Activated CD4-positive, alpha-beta memory T cell treated with anti-CD3 and anti-CD28 coated beads, Interleukin-2, amount 10 ng/mL, durations not matched to agents 7 days and 5 days (primary cell): ENCODE measurements at places on chromosomes 7 and 10. TPM values are rescaled to one million over a fixed set of nuclear protein-coding genes. Genes with fewer than 3 reads are reported as not detected.

Gene EPHA1
- 1.1 TPM for total RNA-seq

Gene PNLIPRP1
- total RNA-seq = not detected

Gene FOXI2
- total RNA-seq = not detected

Gene ANKRD1
- not detected for total RNA-seq

Gene FAM20C
- 0.13 TPM for total RNA-seq

Gene PHYHIPL
- total RNA-seq = not detected

Gene FAM237B
- total RNA-seq = not detected

DNA sequence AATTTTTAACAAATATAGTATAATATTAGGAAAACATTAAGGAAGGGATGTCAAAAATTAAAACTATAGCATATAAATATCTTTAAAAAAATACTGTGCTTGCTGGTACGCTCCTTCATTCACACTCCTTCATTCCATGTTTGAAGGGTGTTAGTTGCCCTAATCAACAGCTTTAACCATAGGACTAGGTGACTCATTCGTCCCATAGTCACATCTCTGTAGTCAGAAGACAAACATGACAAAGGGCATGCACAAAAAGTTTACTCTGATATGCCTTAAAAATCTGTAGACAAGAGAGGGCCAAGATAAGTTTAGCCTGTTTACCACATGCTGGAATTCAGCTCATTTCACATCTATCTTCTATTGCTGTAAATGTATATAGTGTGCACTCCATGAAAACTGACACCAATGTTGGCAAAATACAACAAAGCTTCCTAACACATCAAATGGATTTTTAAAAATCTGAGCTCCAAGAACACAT lies 646 bp downstream of the FAM13C start:
- no peak for DNase-seq

GRCh38 chr10:111650088-111650487 lies 533.5 kb downstream of the GPAM start:
- no peak for DNase-seq

GRCh38 chr7:151631570-151631952 lies 111.9 kb upstream of the RHEB start:
- no peak for DNase-seq

DNA sequence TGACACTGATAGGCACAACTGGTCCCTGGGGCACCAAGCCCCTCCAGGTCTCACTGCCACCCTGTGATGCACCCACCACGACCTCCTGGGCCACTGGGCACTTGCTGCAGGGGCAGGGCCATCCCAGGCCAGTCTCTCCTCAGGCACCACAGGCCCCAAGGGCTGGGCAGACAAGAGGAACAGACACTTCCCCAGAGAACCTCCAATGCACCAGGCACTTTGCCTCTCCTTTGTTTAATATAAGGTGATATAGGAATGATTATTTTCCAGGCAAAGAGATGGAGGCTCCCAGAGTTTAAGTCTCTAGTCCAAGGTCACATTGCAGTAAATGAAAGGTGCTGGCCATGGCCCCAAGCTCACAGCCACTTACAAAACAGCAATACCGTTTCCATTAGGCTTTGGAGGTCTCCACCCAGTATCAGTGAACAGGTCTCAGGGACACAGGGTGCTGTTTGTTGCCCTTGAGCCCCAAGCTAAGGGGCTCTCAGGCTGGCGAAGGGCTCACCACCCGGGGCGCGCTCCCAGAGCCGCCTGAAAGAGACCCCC lies 4.5 kb downstream of the DEPP1 start:
- DNase-seq = no peak

GRCh38 chr7:120833546-120833945 lies 24.4 kb downstream of the TSPAN12 start:
- DNase-seq = no peak

GRCh38 chr10:4343873-4344272 lies 482.1 kb upstream of the AKR1E2 start:
- no peak for DNase-seq

DNA sequence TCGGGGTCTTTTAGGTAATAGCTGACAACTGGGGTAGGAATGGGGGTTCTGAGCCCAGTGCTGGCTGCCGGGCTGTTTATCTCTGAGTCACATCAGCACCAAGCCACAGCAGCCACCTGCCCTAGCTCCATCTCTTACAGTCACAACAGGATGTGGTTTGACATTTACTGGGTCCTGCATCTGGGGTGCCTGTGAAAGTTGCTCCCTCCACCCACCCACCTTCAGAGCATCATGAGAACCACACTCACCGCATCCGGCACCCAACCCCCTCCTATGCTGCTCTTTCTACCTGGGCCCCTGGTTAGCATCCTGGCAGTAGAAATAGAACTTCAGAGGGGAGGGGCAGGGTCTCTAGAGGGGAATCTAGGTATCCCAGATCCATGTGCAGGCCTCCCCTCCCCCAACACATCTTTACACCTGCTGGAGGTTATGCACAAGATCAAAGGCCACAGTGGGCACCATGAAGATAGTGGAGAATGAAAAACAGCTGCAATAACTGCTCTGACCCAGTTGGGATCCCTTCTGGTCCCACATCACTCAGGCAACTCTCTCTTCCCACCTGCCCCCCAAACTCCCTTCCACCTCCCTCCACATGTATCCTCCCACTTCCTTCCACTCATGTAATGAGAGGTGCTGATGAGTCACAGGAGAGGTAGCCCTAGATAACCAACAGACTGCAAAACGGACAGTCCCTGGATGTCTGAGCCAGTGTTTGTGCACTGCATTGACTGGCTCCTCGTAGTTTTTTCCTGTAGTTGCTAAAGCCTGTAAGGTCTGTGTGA lies 38.2 kb downstream of the PRSS2 start:
- DNase-seq = peak; percentile 97

GRCh38 chr7:103097041-103097440 lies 22.1 kb downstream of the ARMC10 start:
- DNase-seq = no peak

DNA sequence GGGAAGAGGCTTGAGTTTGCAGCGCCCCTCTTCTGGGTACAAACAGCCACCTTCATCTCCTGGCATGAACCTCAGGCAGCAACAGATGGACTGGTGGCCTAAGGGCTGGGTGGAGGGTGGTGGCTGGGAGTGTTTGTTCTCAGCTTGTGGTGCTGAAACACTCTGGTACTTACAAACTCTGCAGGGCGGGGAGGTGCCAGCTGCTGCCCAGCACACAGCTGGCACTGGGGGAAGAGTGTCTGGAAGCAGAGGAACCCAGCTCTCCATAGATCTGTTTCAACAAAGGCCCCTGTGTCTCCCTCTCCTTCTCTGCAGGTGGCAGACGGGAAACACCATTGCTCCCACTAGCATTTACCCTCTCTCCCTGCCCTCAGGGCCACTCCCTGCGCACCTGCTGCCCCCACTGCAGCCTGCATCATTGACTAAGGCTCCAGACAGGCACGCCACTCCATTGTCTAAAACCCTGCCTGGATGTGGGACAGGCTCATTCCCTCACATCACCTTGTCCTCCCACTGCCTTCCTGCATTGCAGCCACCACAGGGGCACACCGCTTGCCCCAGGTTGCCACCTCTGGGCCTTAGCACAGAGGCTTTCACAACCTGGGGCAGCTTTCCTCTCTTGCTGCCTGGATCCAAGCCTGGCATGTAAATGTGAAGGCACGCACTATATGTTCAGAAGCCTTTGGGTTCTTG lies 6.5 kb downstream of the ARHGAP22 start:
- DNase-seq = no peak

DNA sequence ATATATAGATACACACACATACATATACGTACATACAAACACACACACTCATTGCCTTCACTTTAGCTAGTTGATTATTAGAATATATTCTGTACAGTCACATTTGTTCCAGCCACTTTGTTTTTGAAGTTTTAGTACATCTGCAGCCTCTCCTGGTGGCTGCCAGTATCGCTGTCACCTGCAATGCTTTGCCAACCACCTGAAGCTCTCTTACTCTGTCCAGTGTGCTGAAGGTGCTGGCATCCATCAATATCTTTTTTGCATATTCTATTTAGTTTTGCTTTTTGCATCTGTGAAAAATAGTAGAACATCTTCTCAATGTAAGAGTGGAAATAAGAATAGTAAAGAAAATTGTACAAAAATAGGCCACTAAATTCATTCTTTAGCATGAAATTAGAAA lies 388.6 kb downstream of the EXOC4 start:
- DNase-seq = no peak

DNA sequence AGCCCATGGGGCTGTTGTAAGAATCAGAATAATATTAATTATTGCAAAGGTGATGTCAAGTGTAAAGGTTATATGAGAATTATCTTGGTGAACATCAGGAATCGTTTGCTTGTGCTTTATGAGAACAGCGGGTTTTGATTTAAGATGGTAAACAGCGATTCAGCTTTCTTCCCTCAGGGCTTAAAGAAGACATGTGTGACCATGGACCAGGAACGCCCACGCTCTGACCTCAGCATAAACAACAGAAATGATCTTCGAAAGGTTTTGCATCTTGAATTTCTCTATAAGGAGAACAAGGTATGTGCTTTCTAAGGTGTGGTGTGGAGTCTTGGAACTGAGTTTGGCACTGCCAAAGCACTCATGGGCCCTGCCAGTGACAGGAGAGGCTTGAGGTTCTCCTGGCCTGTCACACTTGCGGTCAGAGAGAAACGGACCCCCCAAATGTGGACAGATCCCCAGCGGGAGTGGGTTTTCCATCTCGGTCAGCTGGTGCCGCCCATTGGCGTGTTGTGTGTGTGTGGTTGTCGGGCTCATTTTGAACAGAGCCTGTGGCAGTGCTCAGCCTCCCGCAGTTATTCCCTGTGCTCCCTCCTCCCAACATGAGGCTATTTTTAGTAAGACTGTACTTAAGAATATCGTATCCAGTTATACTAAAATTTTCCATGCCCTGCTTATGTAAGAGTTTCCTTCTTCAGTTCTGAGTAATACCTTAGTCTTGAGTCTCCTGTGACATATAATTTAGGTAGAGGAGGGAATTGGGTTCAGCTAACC lies 7.2 kb downstream of the MINDY4 start:
- no peak for DNase-seq

DNA sequence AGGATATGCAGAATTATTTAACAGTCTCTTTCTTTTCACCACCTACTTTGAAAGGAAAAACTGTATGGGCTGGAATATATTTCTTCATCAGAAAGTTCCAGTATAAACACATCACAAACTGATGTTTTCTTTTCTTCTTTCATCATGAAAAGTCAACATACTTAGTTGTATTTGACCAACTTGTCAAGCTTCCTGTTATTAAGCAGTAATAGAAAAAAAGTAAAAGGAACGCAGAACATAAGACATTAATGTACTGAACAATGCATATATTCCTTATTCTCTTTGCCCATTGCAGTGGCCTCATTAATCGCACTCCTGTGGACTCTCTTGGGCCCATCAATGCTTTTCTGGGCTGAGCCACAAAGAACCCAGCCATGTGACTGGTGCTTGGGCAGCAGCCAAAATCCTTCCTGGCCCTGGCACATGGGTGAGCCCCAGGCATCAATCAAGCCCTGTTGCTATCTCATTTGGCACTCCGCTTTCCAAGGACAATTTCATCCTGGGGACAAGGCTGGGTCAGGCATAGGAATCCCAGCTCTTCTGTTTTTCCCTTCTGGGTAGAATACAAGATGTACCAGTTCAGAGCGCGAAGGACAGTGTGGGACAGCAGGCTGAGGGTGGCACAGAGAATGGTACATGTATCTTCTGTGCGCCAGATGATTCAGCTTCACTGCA lies 42.3 kb downstream of the RHOBTB1 start:
- DNase-seq = no peak

DNA sequence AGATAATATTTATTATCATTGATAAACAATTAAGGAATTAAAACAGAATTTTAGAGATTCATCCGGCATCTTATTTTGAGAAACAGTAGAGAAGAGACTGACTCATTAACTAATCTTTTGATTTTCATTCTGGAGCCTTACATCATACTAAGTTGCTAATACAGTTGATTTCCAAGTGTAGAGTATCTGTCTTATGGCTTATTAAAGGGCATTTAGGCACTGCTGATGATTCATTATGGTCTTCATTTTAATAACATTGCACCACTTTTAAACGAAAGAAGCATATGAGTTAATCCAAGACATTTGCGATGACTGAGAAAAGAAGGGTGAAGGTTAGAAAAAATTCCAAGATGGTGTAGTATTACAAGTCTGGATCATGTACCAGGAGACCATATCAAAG lies 186.0 kb upstream of the CACNA2D1 start:
- no peak for DNase-seq

DNA sequence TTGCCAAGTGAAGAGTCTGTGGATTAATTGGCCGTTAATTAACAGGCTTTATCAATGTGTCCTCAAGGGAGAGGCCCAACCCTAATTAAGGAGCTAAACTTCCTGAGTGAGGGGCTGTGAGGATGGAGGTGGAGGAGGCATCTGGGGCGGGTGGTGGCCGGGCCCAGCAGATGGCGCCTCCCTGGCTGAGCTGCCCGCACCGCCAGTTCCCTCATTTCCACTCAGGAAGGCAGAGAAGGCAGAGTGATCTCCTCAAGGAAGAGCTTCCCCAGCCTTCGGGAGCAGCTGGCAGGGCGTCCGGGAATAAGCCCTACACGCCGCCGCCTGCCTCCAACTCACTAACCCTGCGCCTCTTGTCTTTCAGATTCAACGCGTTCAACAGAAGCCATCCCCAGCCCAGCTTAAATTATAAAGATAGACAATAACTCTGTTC lies 112.2 kb downstream of the CYTH3 start:
- DNase-seq = no peak

GRCh38 chr7:19939746-19940145 lies 166.3 kb upstream of the TMEM196 start:
- no peak for DNase-seq
